Thoracic aorta (tissue), 2 donors: ENCODE measurements at places on chromosomes 3 and 15.

- no peak for DNase-seq
Measured at GRCh38 chr3:115626006-115626409, 2.7 kb downstream of the GAP43 start.

GRCh38 chr3:197292083-197292646, 6.2 kb downstream of the DLG1 start:
- DNase-seq, result no peak

GRCh38 chr3:25023876-25024275, 404.2 kb upstream of the RARB start:
- DNase-seq, result no peak

DNA sequence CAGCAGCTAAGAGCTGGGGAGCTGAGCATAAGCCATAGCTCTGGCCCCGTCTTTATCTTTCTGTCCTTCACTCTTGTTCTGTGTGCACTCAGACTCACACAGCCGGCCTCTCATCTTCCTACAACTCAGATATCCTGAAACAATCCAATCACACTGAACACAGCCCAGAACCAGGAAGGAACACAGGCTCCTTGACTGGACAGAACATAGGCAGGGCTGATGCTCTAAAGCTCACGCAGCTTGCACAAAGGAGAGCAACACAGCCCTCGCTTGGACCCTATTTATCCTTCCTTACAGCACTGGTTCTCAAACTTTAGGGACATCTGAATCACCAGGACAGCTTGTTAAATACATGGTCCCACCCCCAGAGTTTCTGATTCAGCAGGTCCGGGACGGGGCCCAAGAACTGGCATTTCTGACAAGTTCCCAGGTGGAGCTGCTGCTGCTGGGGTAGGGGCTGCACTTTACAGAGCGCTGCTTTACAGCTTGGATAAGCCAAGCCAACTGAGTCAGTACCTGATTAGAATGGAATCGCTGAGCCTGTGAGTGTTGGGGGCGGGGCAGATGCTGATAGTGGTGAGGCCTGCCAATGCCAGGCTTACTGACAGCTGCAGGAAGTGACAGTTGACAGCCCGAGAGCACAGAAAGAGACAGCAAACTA, 65.1 kb downstream of the MRPL46 start:
- DNase-seq, result no peak

DNA sequence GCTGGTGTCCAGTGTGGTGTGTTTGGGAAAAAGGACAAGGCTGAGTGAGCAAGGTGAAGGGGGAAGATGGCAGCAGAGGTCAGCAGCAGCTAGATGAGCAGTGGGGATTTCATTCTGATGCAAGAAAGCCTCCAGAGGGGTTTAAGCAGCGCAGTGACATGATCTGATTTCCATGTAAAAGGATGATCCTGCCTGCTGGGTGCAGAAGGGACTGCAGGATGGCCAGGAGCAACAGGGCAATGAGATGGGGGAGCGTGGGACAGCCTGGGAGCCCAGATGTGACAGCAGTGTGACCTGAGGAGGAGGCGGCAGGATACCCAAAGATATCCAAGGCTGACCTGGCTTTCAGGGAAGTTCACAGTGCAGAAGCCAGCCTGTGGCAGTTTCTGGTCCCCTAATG, 6.1 kb downstream of the WNT7A start:
- DNase-seq, result no peak

GRCh38 chr3:101011136-101011535, 17.9 kb upstream of the ABI3BP start:
- no peak for DNase-seq
